Activated CD4-positive, CD25-positive, alpha-beta regulatory T cell (primary cell): ENCODE measurements at places on chromosomes 11 and 22.

DNA sequence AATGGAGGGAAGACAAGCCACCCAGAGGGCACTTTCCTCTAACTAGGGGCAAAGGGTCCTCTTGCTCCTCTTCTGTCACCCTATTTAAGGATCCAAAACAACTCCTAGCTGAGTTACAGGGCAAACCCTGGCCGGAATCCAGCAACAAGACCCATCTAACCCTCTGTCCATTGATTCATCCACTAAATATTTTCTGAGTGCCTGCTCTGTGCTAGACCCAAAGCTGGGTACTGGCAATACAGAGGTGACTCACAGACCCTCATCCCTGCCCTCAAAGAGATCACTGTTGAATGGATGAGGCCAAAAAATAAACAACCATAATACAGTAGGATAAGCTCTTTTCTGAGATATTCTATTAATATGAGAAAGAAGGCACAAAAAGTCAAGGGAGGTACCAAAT lies 4.3 kb upstream of the GALNT18 start:
- no peak for DNase-seq

DNA sequence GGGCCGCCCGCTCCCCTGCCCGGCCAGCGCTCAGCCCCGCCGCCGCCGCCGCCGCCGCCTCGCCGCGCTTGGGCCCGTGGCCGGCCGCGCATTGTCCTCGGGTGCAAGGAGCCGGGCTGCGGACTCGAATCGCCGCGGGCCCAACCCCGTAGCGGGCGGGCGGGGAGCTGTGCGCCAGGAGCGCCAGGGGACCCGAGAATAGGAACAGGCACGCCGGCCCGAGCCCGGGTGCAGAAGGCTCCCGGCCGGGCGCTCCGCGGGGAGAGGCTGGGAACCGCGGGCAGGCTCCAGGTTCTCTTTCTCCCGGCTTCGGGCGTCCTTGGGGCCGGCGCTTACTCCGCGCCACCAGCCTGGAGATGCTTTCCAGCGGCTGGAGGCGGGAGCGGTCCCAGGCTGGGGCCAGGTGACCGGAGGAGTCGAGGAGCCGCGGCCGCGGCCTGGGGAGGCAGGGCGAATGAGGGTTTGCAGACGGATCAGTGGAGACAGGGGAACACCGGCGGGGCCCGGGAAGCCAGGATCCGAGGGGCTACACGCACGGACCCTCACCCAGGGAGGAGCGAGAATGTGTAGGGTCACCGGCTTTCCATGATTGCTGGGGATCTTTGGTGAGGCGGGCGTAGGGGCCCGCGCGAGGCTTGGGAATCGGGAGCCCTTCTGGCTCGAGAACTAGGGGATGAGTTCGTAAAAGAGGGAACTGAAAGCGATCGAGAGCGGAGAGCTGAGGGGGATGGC lies 726 bp downstream of the PKNOX2 start:
- no peak for DNase-seq

DNA sequence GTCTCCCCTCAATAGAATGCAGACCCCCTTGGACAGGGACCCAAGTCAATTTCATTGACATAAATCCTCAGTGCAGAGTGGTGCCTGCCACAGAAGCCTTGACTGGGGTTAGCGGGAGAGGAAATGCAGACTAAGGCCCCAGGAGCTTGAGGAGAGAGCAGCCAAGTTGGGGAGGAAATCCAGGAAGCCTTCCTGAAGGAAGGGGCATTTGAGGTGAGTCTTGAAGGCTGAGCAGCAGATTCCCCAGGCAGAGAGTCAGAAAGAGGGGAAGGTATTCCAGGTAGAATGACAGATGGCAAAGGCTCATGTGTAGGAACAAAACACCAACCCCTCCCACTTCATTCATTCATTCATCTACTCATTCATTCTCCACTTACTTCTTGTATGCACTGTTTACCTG lies 10.3 kb downstream of the MYEOV start:
- DNase-seq = no peak

DNA sequence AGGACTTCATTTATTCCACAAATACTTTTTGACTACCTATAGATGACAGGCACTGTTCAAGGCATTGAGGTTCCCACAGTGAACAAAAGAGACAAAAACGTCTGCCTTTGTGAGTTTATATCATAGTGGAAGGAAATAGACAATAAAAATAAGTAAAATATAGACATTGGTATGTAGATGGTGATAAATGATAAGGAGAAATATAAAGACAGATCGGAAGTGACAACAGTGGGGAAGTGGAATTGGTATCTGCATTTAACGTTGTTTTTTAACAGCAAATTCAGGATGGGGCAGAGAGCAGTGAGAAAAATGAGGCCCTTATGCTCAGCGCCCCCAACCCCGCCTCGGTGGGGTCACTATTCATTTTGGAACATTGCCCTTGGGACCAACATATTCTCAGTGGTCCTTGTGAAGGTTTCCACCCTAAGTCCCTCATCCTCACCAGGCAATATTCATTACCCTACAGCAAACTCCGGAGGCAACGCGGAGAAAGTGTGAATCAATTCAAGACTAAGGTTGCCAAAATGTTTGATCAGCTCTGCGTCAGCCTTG lies 627 bp upstream of the PEX26 start:
- no peak for DNase-seq

GRCh38 chr22:46122511-46122971 lies 27.8 kb upstream of the PPARA start:
- peak; percentile 44 for DNase-seq

GRCh38 chr11:113091481-113091780 lies 130.2 kb downstream of the NCAM1 start:
- DNase-seq = no peak

DNA sequence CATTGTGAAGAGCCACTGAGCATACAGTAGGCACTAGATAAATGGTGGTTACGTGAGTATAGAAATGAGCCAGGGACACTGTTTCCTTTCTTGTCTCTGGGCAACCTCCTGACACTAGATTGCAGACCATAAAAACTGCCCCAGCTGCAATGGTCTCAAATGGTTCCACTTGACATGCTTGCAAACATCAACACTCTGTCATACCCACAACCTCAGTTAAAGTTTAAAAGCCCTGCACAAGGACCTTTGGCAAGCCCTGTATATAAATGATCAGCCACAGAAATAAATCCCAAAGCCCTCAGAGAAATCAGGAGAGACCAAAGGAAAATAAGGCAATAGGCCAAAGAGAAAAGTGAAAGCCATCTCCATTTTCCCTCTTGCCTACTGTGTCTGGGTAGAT lies 20.7 kb downstream of the PLEKHA7 start:
- no peak for DNase-seq

DNA sequence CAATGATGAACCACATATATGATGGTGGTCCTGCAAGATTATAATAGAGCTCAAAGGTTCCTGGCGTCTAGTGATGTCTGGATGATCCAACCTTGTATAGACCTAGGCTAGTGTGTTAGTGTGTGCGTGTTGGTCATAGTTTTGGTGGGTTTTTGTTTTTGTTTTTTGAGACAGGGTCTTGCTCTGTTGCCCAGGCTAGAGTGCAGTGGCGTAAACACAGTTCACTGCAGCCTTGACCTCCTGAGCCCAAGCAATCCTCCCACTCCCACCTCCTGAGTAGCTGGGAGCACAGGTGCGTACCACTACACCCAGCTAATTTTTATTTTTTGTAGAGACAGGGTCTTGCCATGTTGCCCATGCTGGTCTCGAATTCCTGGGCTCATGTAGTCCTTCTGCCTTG lies 9.4 kb downstream of the CASTOR1 start:
- no peak for DNase-seq

DNA sequence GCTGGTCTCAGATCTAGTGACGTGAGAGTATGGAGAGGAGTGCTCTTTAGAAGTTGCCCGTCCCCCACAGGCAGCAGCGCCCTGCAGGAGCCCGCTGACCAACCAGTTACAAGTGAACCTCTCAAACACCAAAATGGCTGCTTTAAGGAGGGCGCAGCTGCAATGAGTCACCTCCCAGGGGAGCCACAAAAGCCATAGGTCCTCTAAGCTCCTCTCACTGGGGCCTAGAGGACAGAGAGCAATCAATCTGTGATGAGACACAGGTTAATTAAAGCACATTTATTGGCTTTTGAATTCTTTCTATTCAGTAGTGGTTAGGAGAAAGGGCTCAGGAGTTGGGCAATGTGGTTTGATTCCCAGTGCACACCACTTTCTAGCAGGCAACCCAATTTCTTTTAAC lies 15.5 kb upstream of the RAPSN start:
- DNase-seq = no peak

GRCh38 chr11:87036756-87037449 lies 831 bp upstream of the TMEM135 start:
- DNase-seq = no peak

- no peak for DNase-seq
These were observed 186.2 kb downstream of the SPON1 start for GRCh38 chr11:14148653-14149273.

DNA sequence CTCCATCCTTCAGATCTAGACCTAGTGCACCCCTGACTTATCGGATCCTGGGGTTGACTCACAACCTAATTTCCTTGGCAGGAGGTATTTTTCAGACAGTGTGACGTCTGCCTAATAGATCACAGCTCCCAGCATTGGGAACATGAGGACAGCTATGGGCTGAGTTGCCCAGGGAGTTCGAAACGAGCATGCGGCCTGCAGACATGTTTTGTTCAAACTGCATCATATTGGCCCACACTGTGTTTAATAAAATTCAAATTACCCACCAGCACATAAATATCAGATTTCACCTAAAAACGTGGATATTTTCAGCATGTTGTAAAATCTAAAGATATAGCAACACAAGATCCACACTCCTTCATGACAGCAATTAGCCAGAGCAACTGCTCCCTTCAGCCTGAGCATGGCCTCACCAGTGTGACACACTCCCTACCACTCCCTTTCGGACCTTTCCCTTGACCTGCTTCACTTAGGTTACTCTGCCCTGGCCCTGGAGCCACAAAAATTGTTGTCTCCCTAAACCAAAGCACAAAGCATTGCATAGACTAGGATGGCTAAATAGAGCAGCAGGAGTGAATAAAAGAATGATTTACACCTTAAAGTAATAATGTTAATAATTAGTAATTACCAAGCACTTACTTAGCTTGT lies 53.6 kb upstream of the USP47 start:
- DNase-seq = no peak

- DNase-seq = no peak
These were observed 42.4 kb downstream of the OSBP start for GRCh38 chr11:59573216-59573615.

DNA sequence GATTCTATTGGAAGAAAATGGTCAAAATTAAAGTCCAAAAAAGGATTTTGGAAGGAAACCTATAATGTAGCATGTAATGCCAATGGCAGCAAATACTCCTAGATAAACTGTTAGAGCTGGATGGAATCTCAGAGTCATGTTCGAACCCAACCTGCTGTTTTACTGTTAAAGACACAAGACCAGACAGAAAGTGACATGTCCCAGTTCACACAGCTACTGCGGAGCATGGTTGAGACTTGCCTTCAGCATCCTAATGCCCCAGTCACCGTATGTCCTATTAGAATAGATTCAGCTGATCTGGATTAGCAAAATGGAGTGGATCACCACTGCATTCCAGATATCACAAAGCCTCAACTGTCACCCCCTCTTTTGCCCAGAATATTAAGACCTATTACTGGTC lies 14.9 kb downstream of the PISD start:
- no peak for DNase-seq

GRCh38 chr11:32013603-32014002 lies 77.3 kb upstream of the RCN1 start:
- no peak for DNase-seq

DNA sequence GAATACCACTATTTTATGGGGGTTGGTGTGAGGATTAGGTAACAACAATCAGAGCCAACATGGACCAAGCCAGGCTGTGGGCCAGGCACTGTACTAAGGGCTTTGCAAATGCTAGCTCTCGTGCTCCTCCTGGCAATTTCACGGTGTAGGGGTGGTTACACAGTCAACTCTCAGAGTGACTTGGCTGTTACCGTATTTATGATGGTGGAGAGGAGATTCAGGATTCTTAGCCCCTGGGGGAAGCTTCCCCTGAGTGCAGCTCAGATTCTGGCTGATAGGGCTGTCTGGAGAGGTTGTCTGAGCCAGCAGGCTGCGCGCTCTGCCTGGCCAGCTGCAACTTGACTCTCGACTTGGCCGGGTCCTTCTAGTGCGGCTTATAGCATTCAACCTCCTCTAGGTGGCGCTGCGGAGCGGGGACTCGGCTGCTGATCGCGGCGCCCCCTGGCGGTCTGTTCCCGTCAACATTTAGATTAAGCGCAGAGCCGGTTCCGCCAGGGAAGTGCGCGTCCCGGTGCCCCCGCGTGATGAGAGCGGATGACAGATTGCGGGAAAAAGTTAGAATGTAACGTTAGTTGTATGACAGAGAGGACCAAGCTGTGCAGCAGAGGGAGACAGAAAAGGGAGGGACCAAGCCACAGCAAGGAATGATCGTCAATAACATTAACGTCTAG lies 4.5 kb upstream of the NCF4 start:
- peak; percentile 97 for DNase-seq

GRCh38 chr22:32050678-32051515 lies 7.8 kb downstream of the SLC5A1 start:
- peak; percentile 7 for DNase-seq

DNA sequence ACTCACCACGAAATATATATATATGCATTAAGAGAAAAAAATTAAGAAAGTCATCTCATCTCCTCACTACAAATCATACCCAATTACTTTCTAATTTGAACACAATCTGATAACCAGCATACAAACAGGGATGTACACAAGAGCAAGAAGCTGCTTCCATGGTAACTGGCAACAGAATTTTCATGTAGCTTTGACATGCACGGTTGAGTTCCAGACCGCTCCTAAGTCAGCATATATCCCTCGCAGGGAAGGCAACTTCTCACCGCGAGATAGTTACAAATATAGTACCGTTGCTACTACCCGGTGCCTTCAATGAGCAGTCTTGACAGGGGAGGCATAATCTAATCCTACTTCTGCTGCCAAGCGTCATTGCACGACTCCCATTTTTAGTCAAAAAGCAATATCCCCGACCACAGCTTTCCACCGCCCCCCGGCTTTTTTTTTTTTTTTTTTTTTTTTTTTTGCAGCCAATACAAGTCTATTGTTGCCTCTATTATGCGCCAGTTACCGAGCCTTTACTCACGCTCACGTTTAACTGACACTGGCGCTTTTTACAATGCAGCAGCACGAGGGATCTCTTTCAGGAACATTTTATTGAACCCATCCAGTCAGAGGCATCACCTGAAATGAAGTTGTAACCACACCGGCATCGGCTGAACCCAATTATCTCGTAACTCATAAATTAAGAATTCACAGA lies 2.2 kb downstream of the CADM1 start:
- no peak for DNase-seq

GRCh38 chr11:72578991-72579815 lies 95.0 kb downstream of the PDE2A start:
- DNase-seq = no peak

DNA sequence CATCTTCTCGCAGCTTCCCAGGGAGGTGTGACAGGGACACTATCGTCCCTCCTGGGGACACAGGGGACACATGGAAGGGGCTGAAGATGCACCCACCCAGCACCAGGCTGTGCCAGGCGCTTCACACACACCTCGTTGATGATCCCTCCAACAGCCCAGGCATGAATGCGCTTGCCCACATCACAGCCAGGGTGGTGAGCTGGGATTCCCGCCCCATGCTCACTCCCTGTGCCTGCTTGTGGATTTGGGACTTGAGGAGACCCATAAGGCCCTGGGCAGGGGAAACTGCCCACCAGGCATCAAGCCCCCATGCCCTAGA lies 57.8 kb downstream of the OTOG start:
- DNase-seq = no peak
